Cardiac muscle cell (in vitro differentiated cells and primary cell): ENCODE measurements at places on chromosomes 2 and 18.
A peak's percentile ranks its signal among the peaks of the same experiment; 100 is the strongest.

- H3K4me1 ChIP-seq, result no peaks in the 10 kb centered on the region
- no peak overlapping the region for H3K27ac ChIP-seq
- no peaks in the 10 kb centered on the region for H3K27me3 ChIP-seq
- DNase-seq, result no peak
Observed at GRCh38 chr18:29430416-29430815, 1253.5 kb upstream of the CDH2 start.

GRCh38 chr2:97868986-97869721, 126.6 kb downstream of the TMEM131 start:
- no peaks in the 10 kb centered on the region for H3K36me3 ChIP-seq
- peak; percentile 45 for DNase-seq

GRCh38 chr18:73927496-73927895, 220.1 kb downstream of the FBXO15 start:
- H3K27ac ChIP-seq, result no peak overlapping the region
- H3K36me3 ChIP-seq, result no peaks in the 10 kb centered on the region
- no peaks in the 10 kb centered on the region for H3K27me3 ChIP-seq
- H3K4me3 ChIP-seq, result no peak overlapping the region
- H3K4me1 ChIP-seq, result no peaks in the 10 kb centered on the region
- DNase-seq, result no peak

DNA sequence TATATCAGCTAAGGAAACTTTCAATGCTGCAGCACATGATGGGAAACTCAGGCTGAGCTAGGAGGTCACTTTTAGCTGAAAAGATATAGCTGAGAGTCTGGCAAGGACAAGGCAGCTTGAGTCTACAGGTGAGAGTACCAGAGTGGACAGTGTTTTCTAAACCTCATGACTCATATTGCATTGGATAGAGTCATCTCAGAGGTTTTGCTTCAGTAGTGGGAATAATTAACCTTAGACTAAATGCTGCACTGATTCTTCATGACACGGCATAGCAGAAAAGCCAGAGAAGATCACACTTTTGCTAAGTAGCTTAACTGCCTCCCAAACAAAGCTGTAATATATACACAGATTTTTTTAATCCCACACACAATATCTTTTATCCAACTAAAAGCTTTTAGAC, 865.0 kb upstream of the CDH2 start:
- H3K4me3 ChIP-seq, result no peak overlapping the region
- H3K27me3 ChIP-seq, result no peaks in the 10 kb centered on the region
- no peak for DNase-seq
- no peaks in the 10 kb centered on the region for H3K4me1 ChIP-seq
- H3K27ac ChIP-seq, result no peak overlapping the region

- no peak for DNase-seq
- peaks cover 16% of the 10 kb centered on the region for H3K4me1 ChIP-seq
- H3K27ac ChIP-seq, result no peak overlapping the region
- no peaks in the 10 kb centered on the region for H3K36me3 ChIP-seq
Observed at GRCh38 chr2:21223618-21224017, 99.8 kb downstream of the TDRD15 start.

GRCh38 chr2:53289309-53290006, 478.1 kb upstream of the CHAC2 start:
- no peaks in the 10 kb centered on the region for H3K36me3 ChIP-seq
- no peak overlapping the region for H3K4me3 ChIP-seq
- no peak overlapping the region for H3K27ac ChIP-seq
- H3K27me3 ChIP-seq, result no peaks in the 10 kb centered on the region
- no peaks in the 10 kb centered on the region for H3K4me1 ChIP-seq
